Ecto neural progenitor cell (in vitro differentiated cells): ENCODE measurements at places on chromosomes 1 and 21.

GRCh38 chr21:42765656-42766055, 112.2 kb downstream of the PDE9A start:
- DNase-seq = no peak

DNA sequence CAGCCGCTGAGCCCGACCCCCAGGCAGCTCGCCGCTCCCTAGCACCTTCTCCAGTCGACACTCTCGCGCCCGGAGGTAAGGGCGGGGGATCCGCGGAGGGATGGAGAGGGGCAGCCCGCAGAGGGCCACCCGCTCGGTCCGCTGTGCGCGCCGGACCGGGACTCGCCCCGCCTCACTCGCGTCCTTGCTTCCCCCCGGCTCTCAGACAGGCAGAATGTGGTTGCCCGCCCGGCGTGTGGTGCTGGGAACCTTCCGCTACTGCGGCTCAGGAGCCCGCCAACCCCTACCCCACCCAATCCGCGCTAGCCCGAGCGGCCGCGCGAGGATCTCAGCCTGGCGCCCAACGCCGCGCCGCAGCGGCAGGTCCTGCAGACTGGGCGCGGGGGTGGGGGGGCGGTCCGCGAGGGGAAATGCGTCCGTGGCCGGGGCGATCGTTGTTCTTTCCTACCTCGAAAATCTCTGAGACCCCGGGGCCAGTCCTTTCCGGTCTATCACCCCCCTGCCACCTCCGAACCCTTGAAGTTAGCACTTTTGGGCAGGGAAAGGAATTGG, 404 bp downstream of the LRRC8C start:
- peak; percentile 82 for DNase-seq

- no peak for DNase-seq
Measured at GRCh38 chr1:63190171-63190570, 132.2 kb upstream of the FOXD3 start.

GRCh38 chr1:112618114-112618720, 724 bp downstream of the ST7L start:
- no peak for DNase-seq

- no peak for DNase-seq
Measured at GRCh38 chr1:168728473-168729404, at the start of gene DPT. DPT (minus strand) TSS chr1:168729206; CDS start chr1:168729174, 32 bp downstream.

- no peak for DNase-seq
Measured at GRCh38 chr1:48552903-48553606, 81.1 kb upstream of the SPATA6 start.

GRCh38 chr1:152185544-152186391, 26.7 kb upstream of the RPTN start:
- no peak for DNase-seq

DNA sequence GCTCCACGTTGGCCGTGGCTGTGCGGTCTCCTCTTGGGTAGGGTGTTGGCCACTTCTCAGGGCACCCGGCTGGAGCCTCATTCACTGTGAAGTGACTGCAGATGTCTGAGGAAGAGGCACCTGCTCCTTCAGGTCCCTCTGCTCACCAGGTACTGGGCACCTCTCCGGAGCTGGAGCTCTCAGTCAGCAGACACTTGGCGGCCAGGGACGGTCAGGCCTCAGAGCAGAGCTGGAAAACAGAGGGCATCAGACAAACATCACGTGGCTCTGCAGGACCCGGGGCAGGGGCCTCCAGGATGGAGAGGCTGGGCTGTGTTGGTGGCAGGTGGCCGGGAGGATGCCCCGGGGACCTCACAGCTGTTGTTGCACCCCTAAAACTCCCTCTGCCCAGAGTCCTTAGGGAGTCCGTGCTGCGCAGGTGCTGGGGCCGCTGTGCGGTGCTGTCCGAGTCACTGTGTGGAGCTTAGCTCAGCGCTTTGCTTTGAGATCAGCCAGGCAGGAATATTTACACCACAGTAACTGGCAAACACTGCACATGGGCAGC, 59.7 kb downstream of the SLX9 start:
- no peak for DNase-seq

GRCh38 chr1:22111620-22112019, 31.3 kb downstream of the WNT4 start:
- no peak for DNase-seq

- DNase-seq = no peak
Measured at GRCh38 chr1:79859212-79859948, 852.9 kb upstream of the ADGRL4 start.

DNA sequence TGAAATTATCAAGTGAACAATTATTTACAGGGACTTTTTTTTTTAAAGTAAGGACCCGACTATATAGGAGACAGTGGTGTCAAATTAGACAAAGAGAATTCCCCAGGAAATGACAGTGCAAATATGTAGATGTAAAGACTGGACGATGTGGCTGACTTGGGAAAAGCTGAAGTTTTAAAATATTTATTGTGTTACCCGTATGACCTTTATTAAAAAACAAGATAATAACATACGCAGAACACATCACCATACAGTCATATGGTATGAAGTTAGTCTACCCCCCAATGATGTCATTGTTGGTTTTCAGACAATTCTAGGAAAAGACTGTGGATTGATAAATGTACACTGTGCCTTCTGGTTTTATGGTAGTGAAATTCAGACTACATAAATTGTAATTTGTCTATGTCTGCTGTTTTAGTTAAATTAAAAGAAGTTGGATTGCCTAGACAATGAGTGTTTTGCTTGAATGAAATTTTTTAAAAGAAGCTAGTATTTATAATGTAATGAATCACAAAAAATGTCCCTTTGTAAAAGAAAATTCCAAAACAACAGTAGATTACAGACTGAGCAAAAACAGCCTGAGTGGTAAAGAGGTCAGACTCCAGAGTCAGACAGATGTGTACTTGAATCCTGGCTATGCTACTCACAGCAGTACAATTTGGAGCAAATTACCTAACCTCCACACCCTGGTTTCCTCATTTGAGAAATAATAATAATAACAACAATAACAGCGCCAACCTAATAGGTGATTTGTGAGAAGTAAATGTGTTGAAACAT, 15.5 kb upstream of the PDC start:
- DNase-seq = no peak

DNA sequence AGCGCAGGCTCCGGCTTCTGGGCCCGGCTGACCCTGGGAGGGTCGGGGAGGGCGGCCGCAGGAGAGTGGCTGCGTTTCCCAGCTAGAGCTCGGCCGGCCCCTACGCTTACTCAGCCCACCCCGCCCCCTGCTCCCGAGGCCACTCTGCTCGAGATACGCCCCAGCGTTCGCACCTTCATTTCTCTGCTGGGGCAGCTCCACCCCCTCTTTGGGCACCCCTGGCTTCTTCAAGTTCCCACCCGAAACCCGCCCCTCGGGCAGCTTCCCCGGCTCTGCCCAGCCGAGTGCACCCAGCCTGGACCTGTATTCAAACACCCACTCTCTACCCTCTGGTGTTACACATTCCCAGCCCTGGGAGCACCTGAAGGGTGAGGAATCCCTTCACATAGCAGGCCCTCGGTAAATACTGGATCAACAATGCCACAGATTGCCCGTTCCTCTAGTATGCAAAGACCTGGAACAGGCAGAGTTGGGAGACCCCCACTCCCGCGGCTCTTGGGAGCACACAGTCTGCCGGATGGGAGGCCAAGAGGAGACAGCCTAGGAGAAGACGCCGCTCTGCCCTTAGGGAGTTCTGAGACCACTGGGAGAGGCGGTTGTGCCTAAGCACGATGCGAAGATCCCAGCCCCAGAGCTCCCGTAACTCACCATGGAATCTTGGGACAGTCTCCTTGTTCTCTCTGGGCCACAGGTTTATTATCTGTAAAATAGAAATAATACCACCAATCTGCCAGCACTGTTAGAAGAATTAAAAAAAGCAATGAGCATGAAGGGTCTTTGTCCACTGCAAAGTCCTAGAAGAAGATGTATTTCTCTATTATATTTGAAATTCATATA, 566 bp upstream of the PAQR7 start:
- DNase-seq = peak; percentile 80

GRCh38 chr1:103122983-103123720, 14.8 kb upstream of the COL11A1 start:
- DNase-seq = no peak

- DNase-seq = no peak
Measured at GRCh38 chr1:75710832-75711231, 13.7 kb upstream of the ACADM start.

- DNase-seq = no peak
Measured at GRCh38 chr1:228781809-228782661, 46.8 kb downstream of the RHOU start.

GRCh38 chr1:239270509-239270908, 115.9 kb upstream of the CHRM3 start:
- DNase-seq = no peak

DNA sequence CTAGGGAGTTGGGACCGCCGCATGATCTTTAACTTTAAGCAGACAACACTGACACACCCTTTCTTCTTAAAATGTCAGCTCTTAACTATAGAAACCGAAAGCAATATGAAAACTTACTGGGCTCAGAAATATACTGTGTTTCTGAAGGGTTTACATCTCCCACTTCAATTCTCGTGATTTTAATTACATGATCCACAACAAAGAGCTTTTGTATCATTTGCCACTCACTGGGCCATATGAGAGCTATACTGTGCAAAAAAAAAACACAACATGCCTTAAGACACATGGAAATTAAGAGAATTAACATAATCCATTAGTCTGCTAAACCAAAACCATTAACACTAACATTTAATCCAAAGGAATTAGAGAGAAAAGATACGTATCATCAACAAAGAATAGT, 35.0 kb upstream of the RAP1GAP start:
- no peak for DNase-seq

DNA sequence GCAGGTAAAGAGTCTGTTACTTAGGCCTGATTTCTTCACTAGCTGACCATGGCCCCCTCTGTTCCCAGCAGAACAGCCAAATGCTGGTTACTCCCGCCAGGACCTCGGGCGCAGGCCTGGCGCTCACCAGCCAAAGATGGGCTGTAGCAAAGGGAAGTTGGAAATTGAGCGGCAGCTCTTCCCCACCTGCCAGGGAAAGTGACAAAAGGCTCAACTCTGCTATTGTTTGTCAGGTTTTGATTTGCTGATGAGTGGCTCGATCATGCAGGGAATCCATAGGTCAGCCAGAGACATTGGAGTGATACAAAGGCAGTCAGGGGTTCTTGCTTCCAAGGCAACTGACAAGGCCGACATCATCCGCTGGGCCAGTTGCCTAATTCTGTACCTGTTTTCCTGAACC, 120.1 kb downstream of the ASTN1 start:
- no peak for DNase-seq

- peak; percentile 84 for DNase-seq
Measured at GRCh38 chr1:62962901-62963776, 179.2 kb downstream of the ATG4C start.
